Urothelium cell line (cell line): ENCODE measurements at places on chromosomes 2 and 18.
A peak's percentile ranks its signal among the peaks of the same experiment; 100 is the strongest.

DNA sequence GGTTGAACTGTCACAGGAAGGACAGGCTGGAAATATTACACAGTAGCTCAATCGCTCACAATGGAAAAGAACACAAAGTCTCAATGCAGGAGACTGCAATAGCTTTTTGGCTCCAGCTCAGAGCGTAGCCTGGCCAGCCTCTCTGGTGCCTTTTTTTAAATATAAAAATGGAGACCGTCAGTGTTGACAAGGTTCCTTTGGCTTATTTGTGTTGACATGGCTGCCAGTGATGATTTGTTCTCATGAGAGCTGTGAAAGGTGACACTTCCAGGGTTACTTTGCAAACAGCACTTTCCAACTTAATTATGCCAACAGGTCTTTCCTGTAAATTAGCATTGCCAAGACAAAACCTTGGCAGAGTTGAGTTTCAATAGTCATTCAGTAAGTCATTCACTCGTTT lies 70.8 kb downstream of the KCNE4 start:
- no peak for DNase-seq

GRCh38 chr18:32610176-32610575 lies 139.5 kb upstream of the GAREM1 start:
- DNase-seq: no peak

GRCh38 chr2:11458753-11459152 lies 7.2 kb downstream of the E2F6 start:
- no peak for DNase-seq

- no peak for DNase-seq
These were observed 440.5 kb upstream of the ID2 start for GRCh38 chr2:8241317-8241716.

- DNase-seq: no peak
These were observed 3.9 kb upstream of the ID2 start for GRCh38 chr2:8677646-8678592.

GRCh38 chr2:188659656-188660406 lies 314.3 kb upstream of the COL3A1 start:
- peak; percentile 55 for DNase-seq

GRCh38 chr2:8851811-8852560 lies 14.6 kb upstream of the KIDINS220 start:
- DNase-seq: no peak
